NCI-H345 (cell line): ENCODE measurements at places on chromosomes 16 and 17.

GRCh38 chr17:37106049-37106448 lies 157.3 kb downstream of the AATF start:
- no peak for DNase-seq

DNA sequence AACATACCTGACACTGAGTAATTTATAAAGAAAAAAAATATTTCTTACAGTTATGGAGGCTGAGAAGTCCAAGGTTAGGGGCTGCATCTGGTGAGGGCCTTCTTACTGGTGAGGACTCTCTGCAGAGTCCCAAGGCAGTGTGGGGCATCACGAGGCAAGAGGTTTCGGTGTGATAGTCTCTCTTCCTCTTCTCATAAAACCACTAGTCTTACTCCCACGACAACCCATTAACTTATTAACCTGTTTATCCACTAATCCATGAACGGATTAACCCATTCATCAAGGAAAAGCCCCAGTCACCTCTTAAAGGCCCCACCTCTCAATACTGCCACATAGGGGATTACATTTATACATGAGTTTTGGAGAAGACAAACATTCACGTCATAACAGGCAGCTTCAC lies 20.1 kb downstream of the CIITA start:
- DNase-seq: no peak

DNA sequence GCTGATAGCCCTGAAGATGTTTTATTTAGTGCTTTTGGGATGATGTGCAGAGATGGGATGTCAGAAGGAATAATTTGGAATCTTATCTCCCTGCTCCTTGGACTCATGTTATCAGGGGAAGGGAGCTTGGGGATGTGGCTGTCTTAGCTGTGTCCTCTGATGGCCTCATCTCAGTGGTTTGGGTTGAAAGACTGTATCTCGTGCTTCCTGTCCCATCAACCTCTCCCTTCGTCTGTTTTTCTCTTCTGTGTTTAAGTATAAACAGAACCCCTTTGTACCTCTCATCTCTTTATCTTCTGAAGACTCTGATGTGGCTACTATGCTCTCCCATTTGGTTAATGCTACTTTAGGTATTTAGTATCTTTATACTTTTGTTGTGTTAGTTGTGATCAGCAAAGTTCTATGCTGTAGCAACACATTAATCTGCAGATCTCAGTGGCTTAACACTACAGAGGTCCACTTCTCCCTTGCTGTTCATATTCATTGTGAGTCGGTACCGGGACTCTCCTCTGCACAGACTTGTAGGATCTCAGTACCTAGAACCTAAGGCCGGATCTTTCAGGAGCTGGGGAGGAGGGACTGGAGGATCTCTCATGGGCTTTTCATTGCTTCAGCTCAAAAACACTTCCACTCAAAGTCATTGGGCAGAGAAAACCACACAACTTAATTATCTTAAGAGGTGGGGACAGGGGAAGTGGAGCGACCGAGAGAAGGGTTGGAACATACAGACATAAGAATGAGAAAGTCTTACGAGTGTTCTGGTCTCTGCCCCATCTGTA lies 28.8 kb downstream of the PRKCA start:
- DNase-seq: no peak

GRCh38 chr17:45705123-45706009 lies 78.8 kb upstream of the CRHR1 start:
- peak; percentile 42 for DNase-seq

DNA sequence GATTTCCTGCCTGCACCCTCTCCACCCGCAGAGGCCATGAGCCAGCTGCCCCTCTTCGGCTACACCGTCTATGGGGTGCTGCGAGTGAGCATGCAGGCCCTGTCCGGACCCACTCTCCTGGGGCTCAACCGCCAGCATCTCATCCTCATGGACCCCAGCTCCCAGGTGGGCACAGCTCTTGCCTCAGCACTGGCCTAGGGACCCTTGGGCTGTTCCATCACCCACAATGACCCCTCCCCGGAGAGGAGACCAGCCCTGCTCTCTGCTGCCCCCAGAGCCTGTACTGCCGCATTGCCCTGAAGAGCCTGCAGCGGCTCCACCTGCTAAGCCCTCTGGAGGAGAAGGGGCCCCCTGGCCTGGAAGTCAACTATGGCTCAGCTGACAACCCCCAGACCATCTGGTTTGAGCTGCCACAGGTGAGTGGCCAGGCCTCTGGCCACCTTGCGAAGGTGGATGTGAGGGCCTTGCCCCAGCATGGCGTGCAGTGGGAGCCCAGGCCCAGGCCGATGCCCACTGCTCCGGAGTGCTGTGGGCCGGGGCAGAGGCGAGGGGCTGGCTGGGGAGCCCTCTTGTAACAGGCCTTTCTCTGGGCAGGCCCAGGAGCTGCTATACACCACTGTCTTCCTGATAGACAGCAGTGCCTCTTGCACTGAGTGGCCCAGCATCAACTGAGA lies 7.3 kb upstream of the SMIM5 start:
- DNase-seq: peak; percentile 19

GRCh38 chr16:88421871-88422433 lies 31.1 kb upstream of the ZFPM1 start:
- no peak for DNase-seq

DNA sequence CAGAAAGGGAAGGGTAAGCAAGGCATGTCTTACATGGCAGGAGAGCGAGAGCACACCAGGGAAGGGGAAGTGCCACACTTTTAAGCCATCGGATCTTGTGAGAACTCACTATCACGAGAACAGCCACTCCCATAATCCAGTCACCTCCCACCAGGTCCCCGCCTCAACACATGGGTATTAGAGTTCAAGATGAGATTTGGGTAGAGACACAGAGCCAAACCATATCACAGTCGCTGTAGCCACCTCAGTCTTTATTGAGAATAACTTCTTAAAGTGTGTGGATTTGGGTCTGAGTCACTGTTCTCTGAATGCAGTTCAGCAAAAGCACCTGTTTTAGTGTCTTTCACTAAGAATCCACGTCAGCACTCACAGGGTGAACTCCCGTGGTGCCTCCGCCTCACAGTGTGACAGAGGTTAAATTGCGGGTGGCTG lies 195.2 kb upstream of the CHMP6 start:
- DNase-seq: no peak

DNA sequence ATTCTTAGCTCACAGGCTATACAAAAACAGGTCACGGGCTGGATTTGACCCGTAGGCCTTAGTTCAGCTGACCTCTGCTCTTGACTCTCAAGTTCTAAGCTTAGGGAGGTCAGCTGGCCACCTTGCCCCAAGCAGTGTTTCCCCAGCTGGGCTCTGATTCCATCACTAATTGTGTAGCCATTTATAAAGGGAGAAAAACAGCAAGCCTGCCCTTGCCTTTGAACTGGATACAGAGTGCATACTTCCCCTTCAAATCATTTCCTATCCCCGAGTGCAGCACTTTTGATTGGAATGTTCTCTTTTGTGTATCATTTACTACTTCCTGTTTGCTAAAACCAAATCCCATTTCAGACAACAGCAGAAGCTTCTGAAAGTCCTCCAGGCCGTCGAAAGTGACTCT lies 153.6 kb downstream of the KATNIP start:
- DNase-seq: no peak

DNA sequence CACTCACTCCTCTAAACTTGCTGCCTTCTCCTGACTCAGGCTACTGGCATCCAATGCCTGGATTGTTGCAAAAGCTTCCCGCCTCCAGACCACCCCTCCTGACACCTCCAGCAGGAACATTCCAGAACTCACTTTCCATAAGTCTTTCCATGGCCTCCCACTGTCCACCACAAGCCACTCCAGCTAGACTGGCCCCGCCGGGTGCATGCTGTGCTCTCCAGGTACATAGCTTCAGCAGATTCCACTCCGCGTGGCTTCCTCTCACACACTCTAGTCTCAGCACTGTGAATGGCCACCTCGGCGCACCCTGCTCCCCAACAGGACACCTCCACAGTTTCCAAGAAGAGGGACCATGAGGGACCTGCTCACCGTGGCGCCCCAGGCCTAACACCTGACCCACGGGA lies 25.9 kb upstream of the FAAP100 start:
- DNase-seq: no peak

DNA sequence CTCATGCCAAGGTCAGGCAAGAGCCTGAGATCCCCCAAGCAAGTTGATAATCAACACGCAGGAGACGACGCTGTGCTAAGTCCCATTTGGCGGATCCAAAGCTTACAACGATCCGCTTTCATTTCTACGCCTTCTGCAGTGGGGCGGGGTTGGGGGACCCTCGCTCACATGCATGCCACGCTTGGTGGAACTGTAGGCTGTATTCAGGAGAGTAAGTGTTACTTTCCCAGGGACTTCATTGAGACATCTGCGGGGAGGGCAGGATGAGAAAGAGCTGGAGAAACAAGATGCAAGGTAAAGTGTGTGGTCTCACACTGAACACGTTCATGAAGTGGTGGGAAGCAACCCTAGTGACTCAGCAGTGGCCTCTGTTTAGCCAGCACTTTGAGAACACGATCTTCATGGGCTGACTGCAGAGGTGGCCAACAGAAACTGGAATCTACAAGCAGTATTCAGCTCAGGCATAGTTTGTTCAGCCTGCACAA lies 100.5 kb downstream of the XYLT1 start:
- DNase-seq: no peak

DNA sequence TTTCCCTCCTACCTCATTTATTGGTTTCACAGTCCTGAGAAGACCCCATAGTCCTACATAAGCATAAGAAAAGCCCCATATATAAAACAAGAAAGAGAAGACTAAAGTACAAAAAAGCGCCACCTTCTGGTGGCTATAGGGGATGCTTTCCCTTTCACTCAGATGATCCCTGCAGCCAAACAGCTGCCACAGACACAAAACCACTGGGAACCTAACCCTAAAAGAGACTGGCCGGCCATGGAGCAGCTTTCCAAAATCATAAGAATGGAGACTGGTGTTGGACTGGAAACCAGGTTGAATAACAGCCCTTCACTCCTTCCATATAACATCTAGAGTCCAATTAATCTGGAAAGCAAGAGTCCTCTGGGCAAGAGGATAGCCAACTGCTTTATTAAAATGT lies 11.4 kb downstream of the DYNC1LI2 start:
- DNase-seq: no peak
